GM12878 (cell line): ENCODE measurements at places on chromosomes 3 and 15. TPM values are rescaled to one million over a fixed set of nuclear protein-coding genes. Genes with fewer than 3 reads are reported as not detected.

Gene TM2D3
- total RNA-seq, result 27.9 and 28.7 TPM in 2 replicates

Gene AP3B2
- not detected in 2 replicates for total RNA-seq

Gene CSPG5
- 0.08 and 0.16 TPM in 2 replicates for total RNA-seq

DNA sequence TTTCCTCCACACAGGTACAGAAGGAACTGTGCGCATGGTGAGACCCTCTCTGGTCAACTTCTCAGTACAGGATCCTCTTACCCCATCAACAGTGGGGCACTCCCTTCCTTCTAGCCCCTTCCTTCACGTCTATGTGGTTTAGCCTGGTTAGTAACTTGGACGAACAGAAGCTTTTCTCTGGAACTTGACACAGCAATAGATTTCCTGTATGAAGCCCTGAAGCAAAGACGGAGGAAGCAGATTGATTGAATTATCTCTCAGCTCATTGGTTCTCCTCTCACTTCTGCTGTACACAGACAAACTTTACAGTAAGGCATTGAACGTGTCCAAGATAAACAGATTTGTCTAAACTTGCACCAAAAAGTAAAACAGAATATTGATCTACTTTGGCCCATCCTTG is at the start of gene CD200R1:
CD200R1 (minus strand) TSS at position 210 of the 400 bp plus-strand sequence. CDS start 246 bp downstream, outside the sequence.
- no peaks in the 10 kb centered on the region for H3K27me3 ChIP-seq
- H3K36me3 ChIP-seq, result no peaks in the 10 kb centered on the region
- no peak for DNase-seq
- H3K27ac ChIP-seq, result peak within 1 kb of the TSS; percentile 77
- peak within 1 kb of the TSS; percentile 45 for H3K4me3 ChIP-seq
- H3K4me1 ChIP-seq, result peaks cover 31% of the 10 kb centered on the region

- H3K4me1 ChIP-seq, result no peaks in the 10 kb centered on the region
- H3K36me3 ChIP-seq, result no peaks in the 10 kb centered on the region
- no peak overlapping the region for H3K27ac ChIP-seq
- H3K4me3 ChIP-seq, result no peak overlapping the region
Measured at GRCh38 chr3:63089007-63089750, 188.9 kb upstream of the SYNPR start.

DNA sequence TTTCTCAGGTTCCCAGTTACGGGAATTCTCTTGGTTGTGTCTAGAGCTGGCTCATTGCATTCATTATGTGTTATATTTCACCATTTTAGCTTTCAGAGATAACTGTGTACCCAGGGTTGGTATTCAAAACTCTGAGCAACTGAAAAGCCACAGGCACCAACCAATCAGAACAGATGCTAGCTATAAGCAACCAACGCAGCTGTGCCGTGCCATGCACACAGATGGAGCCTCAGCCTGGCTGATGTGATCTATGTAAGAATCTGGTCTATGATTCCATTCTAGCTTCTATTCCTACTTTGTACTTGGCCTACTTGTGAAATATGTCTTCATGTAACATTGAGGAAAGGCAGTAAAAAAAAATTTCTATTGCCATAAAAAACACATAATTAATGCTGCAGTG is 95.0 kb upstream of the CCDC80 start:
- no peaks in the 10 kb centered on the region for H3K4me1 ChIP-seq
- no peaks in the 10 kb centered on the region; the same call in none of the 2 replicates for H3K27me3 ChIP-seq
- no peak overlapping the region for H3K27ac ChIP-seq
- no peak overlapping the region for H3K4me3 ChIP-seq
- no peaks in the 10 kb centered on the region for H3K36me3 ChIP-seq
